ENCODE measurements at places on chromosomes 5 and 9. TPM values are rescaled to one million over a fixed set of nuclear protein-coding genes. Genes with fewer than 3 reads are reported as not detected.

GRCh38 chr5:116571568-116572349, 2.9 kb downstream of the SEMA6A start:
- no peak for DNase-seq
- peak overlapping the region; percentile 100 for H3K4me3 ChIP-seq
- peak overlapping the region; percentile 77 for H3K27ac ChIP-seq
- no peaks in the 10 kb centered on the region for H3K27me3 ChIP-seq
- peaks cover 66% of the 10 kb centered on the region for H3K36me3 ChIP-seq

ACOT12 gene
- not detected for total RNA-seq

GRCh38 chr9:131496844-131497405, 5.8 kb upstream of the POMT1 start:
- H3K27ac ChIP-seq, result no peak overlapping the region
- H3K4me3 ChIP-seq, result no peak overlapping the region
- no peak for DNase-seq
- no peaks in the 10 kb centered on the region for H3K27me3 ChIP-seq

GRCh38 chr5:93082981-93083380, 498.0 kb downstream of the NR2F1-AS1 start:
- H3K27ac ChIP-seq, result no peak overlapping the region
- no peak for DNase-seq

- H3K27ac ChIP-seq, result no peak overlapping the region
- H3K27me3 ChIP-seq, result no peaks in the 10 kb centered on the region
- H3K4me3 ChIP-seq, result no peak overlapping the region
- 0 out of 2 replicates have a peak, but pooled peaks cover 5% of the 10 kb centered on the region for H3K36me3 ChIP-seq
Measured at GRCh38 chr5:157350939-157351801, 85.2 kb downstream of the CYFIP2 start.

DNA sequence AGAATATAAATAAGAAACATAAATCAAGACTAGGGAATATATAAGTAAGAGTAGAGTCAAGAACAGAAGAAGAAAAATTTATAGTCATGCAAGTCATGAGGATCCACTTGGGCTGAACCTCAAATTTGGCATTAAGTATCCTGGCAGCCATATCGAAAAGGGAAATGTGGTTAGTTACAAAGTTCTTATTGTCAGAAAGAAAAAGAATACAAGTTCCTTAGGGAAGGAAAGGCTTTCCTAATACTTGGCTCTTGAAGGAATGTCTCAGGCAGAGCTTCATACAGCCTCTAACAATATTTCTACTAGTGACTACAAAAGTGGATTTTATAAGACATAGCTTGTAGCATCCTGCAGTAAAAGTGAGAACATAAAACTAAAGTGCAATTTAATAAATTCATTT, 45.4 kb downstream of the TMEM252 start:
- H3K4me3 ChIP-seq, result no peak overlapping the region
- no peak for DNase-seq
- no peaks in the 10 kb centered on the region for H3K36me3 ChIP-seq
- no peak overlapping the region for H3K27ac ChIP-seq
- H3K4me1 ChIP-seq, result no peaks in the 10 kb centered on the region
- peaks cover 95% of the 10 kb centered on the region for H3K27me3 ChIP-seq

DNA sequence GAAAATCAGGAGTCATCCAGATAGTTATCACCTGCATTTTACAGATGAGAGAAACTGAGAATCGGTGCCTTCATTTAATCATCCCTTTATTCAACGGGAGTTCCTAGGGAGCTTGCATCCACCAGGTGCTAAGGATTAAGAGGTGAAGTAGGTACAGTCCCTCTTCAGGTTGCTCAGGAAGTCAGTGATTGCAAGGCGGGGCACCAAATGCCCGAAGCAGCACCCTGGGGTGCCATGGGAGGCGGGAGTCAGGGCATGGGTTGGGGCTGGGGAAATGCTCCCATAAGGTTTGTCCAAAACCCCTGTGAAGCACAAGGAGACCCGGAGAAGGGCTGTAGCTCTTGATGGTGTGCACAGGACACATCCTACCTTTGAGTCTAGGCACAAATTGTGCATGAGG, 98.8 kb upstream of the KLF4 start:
- no peaks in the 10 kb centered on the region for H3K27me3 ChIP-seq
- DNase-seq, result no peak
- H3K4me3 ChIP-seq, result no peak overlapping the region
- peaks cover 22% of the 10 kb centered on the region for H3K4me1 ChIP-seq
- no peak overlapping the region for H3K27ac ChIP-seq

- no peak overlapping the region for H3K27ac ChIP-seq
- no peak for DNase-seq
- H3K4me3 ChIP-seq, result no peak overlapping the region
- H3K36me3 ChIP-seq, result no peaks in the 10 kb centered on the region
- peaks cover 11% of the 10 kb centered on the region for H3K4me1 ChIP-seq
Measured at GRCh38 chr5:9387879-9388278, 158.0 kb downstream of the SEMA5A start.

MEF2C gene
- total RNA-seq, result 1.4 TPM

GPR150 gene
- total RNA-seq, result 0.13 TPM

DNA sequence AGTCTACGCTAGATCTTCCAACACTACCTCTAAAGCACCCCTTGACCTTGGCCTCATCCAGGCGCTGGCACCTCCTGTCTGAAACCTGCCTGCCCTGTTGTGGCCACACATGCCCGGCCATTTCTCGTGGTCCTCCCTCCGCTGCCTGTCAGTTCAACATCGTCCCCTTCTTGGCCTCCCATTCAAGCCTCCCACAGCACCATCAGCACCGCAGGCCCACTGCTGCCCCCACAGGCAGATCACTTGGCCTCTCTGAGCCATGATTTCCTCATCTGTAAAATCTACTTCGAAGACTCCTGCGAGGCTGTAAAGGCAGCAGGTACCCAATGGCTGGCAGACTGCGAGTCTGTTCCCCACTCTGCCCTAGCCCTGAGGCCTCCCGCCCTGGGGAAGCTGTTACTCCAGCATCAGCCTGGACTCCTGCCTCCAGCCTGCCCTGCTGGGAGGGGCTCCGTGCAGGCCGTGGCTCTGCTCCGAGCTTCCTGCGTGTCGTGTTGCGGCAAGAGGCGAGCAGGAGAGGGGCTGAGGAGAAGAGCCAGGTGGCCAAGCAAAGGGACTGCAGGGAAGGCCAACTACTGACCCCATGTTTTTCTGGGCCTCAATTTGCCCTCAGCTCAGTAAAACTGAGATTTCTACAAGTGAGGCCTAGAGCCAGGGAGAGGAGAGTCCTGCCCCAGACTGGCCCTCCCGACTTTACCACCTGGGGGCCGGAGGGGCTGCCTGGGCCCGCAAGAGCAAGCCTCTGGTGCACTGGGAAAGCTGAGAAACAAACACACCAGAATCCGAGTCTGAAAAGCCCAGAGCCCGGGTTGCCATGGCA, 70.5 kb upstream of the LRRTM2 start:
- no peaks in the 10 kb centered on the region for H3K36me3 ChIP-seq
- no peaks in the 10 kb centered on the region for H3K27me3 ChIP-seq
- peaks cover 38% of the 10 kb centered on the region for H3K4me1 ChIP-seq
- peak overlapping the region; percentile 48 for H3K27ac ChIP-seq

MATR3 gene
- total RNA-seq, result 228 TPM

CDX1 gene
- 0.09 TPM for total RNA-seq

DNA sequence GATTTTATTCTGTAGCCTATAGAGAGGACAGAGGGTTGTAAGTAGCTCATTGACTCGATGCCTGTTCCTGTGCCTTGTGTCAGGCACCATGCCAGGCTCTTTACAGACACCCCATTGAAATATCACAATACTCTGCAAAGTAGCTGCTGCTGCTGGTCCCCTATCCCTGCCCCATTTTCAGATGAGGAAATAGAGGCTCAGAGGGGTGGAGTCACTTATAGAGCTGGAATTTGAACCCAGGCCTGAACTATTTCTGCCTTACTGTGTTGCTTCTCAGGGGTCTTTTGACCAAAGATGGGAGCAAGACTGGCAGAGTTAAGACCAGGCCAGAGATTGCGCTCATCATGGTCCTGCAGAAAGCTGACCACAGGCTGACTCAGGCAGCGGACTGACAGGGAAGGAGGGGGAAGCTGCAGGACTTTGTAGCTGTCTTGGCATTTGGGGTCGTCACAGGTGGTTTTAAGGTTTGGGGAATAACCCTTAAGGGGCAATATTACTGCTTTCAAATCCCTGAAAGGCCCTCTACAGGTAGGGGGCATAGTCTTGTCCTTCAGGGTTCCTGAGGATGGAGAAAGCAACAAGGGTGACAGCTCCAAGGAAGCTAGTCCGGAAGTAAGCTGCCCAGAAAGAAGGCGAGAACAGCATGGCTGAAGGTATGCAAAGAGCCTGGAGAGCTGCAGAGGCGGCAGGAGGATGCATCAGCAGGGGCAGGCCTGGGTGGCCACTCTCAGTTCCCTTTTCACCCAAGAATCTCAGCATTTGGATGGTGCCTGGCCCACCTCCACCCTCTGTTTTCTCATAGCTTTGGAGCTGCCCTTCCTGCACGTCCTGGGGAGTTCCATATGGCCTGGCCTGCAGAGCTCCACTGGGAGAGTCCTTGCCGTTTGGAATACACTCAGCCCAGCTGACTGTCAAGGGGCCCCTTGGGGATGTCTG, 18.3 kb upstream of the NDST1 start:
- DNase-seq, result no peak
- H3K4me1 ChIP-seq, result peaks cover 65% of the 10 kb centered on the region
- no peak overlapping the region for H3K4me3 ChIP-seq

EGFLAM gene
- total RNA-seq, result 1.1 TPM

GRCh38 chr5:118430076-118430475, 558.3 kb downstream of the DTWD2 start:
- no peak overlapping the region for H3K27ac ChIP-seq
- no peak for DNase-seq
- H3K4me3 ChIP-seq, result no peak overlapping the region
- H3K36me3 ChIP-seq, result no peaks in the 10 kb centered on the region
- no peaks in the 10 kb centered on the region for H3K27me3 ChIP-seq
- no peaks in the 10 kb centered on the region for H3K4me1 ChIP-seq

- H3K4me1 ChIP-seq, result peaks cover 5% of the 10 kb centered on the region
- H3K27me3 ChIP-seq, result no peaks in the 10 kb centered on the region
- H3K36me3 ChIP-seq, result no peaks in the 10 kb centered on the region
- H3K27ac ChIP-seq, result no peak overlapping the region
- no peak overlapping the region for H3K4me3 ChIP-seq
Measured at GRCh38 chr5:59328709-59329296, 564.7 kb downstream of the PDE4D start.

DNA sequence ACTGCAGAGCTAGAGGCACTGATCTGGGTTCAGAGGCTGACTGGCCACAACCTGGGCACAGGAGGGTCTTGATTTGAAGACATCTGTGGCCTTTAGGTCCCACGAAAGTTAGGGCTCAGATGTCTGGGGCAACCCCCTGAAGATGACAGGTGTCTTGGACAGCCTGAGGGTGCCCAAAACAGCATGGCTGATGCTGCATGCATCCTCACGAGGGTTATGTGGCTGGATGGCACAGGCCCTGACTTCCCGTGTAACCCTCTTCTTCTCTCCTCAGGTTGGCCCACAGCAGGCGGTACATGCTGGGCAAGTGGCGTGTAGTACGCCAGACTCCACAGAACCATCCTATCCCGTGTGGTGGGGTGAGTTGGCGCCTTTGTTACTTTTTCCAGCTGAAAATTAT, 29.8 kb upstream of the GFPT2 start:
- H3K36me3 ChIP-seq, result no peaks in the 10 kb centered on the region
- H3K27me3 ChIP-seq, result peaks cover 4% of the 10 kb centered on the region
- H3K4me1 ChIP-seq, result 0 out of 2 replicates have a peak, but pooled peaks cover 4% of the 10 kb centered on the region
- no peak overlapping the region for H3K27ac ChIP-seq

PROB1 gene
- total RNA-seq, result 3.2 TPM

GLRA1 gene
- total RNA-seq, result not detected

GNA14 gene
- total RNA-seq, result 21.0 TPM

PCDHB9 gene
- 2.3 TPM for total RNA-seq

DNA sequence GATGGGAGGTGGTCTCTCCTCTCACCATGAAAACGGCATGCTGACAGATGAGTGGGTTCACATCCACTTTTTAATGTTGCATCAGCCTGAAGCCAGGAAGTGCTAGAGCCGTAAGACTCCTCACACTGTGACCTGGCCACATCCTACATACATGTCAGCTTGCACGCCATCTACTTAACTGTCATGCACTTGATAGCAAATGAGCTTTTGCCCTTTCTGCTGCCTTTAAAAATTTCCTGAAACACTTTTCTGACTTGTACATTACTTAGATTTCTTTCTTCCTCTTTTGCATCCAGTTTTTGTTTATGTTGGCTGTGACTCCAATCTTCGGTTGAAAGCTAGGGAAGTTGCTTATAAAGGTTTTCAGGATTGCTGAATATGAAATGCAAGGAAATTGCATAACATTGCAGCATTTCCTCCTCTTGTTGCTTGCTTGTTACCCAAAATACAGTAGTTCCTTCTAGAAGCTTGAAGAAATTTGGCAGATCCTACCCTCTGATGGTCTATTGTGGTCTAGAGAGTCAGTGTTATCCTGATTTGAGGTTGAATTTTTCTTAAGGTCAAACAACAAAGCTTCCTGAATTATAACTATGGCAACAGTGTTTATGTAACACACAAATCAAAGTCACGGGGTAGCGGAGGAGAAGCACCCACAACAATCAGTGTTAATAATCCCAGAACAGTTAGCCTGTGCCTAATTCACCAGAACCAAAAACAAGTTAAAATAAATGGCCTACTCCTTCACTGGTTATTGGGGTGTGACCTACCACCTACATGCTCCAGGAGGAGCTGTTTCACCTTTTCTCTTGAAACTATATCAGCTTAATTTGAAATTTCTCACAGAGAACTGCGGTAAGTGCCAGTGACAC, 232.5 kb downstream of the ARHGAP26 start:
- no peak overlapping the region for H3K4me3 ChIP-seq
- H3K27ac ChIP-seq, result peak overlapping the region; percentile 51

PDGFRB gene
- 7.9 TPM for total RNA-seq

ALDH1A1 gene
- 2.4 TPM for total RNA-seq

MYOZ3 gene
- total RNA-seq, result 11.6 TPM

DNA sequence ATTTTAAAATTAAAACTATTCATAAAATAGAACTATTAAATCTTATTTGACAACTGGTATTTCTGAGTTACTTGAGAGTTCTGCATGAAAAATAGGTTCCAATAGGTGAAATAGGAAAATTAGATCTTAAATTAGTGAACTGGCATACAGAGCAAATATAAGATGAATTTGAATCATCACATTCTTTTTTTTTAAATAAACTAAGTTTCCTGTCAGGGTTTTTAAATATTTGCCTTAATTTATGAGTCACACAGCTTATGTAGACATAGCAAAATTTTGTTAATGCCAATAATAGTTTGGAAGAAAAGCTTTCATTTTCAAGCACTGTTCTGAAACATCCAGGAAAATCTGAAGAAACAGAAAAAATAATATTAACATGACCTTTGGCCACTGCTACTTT, 311.7 kb upstream of the HAPLN1 start:
- H3K4me3 ChIP-seq, result no peak overlapping the region
- DNase-seq, result no peak
- H3K4me1 ChIP-seq, result peaks cover 12% of the 10 kb centered on the region
- no peaks in the 10 kb centered on the region for H3K27me3 ChIP-seq

DNA sequence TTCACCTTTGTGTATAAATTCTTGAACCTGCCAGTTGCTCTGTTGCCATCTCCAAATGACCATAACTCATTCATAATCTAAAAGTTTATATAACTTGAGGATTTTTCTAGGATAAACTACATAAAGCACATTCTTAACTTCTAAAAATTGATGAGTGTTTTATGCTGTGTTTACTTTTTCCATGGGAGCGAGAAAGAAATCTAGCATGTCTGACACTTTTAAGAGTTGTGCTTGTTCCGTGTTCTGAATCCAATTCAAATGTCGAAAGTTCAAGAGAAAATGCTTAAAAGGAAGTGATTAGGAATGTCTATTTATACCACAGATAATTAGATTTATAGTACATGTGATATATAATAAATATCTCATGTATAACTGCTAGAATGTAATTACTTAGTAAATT, 154.4 kb downstream of the DEPDC1B start:
- no peak overlapping the region for H3K4me3 ChIP-seq
- no peak for DNase-seq
- no peak overlapping the region for H3K27ac ChIP-seq
- no peaks in the 10 kb centered on the region for H3K36me3 ChIP-seq
- H3K4me1 ChIP-seq, result peaks cover 18% of the 10 kb centered on the region
